ENCODE measurements at places on chromosomes 3 and 15.

GRCh38 chr3:61936344-61936937, 375.1 kb downstream of the PTPRG start:
- peak; percentile 31 for DNase-seq

DNA sequence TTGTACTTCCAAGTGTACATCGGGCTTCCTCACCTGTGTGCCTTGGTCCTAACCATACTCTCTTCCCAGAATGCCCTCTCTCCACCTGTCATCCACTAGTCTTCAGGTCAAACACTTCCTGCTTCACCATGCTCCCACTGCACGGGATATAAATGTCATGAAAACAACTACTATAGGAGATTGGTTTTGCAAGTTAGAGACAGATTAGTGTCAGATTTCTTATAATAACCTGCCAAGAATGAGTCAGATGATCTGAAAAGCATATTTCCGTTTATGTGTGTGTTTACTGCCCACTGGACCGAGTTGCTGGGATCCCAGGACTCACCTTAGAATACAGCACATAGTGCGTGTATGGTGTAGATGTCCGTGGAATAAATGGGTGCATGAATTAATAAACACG, 21.4 kb downstream of the PLA1A start:
- no peak for DNase-seq

GRCh38 chr3:21944251-21944650, 193.2 kb upstream of the ZNF385D start:
- DNase-seq: no peak

DNA sequence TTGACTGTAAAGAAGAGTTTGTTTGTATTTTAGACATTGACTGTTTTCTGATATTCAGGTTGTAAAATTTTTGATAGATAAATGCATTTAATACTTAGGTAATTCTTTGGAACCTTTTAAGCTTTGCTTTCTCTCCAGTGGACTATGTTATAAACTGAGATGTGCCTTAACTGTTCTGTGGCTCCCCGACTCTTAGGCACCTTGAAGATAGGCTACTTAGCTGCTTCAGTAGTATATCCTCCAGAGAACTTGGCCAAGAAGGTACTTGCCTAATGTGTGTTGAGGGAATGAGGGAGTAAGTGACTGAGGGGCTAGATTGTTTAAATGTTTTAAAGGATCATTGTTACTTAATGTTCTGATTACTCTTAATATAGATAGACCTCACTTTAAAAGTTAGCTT, 141.3 kb upstream of the LRRFIP2 start:
- DNase-seq: peak; percentile 8

- DNase-seq: no peak
Observed at GRCh38 chr3:114452937-114453336, 159.1 kb downstream of the TIGIT start.

GRCh38 chr15:44719293-44719999, 8.1 kb downstream of the B2M start:
- no peak for DNase-seq

DNA sequence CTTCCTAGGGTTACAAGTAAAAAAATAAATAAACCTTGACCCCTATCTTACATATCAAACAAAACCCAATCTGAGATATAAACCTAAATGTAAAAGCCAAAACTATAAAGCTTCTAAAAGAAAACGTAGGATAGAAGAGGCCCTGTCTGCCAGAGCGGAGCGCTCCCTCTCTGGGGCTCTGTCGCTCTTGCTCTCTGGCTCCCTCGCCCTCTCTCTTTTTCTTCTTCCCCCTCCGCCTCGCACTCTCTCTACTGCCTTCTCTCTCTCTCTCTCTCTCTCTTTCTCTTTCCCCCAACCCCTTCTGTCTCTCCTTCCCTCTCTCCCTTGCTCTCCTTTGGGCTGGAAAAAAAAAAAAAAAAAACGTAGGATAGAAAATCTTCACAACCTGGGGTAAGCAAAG, 21.6 kb downstream of the RYK start:
- no peak for DNase-seq

DNA sequence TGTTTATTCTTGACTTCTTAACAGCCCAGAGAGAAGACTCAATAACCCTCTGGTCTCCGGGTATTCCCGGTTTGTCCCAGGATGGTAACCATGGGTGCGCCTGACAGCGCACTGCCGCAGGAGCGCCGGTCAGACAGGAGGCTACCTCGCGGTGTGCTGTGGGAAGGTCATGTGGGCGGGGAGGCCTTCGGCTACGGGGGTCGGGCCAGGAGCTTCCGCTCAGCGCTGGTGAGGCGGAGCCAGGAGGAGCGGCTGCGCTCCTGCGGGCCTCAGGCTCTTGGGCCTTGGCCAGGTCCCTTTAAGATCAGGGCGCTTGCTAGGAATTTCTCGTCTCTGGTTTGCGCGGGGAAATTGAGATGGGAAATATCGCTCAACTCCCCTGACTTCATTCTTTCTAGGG, 182.3 kb upstream of the NDN start:
- DNase-seq: no peak

- no peak for DNase-seq
Observed at GRCh38 chr15:51307811-51308210, 30.6 kb downstream of the CYP19A1 start.

DNA sequence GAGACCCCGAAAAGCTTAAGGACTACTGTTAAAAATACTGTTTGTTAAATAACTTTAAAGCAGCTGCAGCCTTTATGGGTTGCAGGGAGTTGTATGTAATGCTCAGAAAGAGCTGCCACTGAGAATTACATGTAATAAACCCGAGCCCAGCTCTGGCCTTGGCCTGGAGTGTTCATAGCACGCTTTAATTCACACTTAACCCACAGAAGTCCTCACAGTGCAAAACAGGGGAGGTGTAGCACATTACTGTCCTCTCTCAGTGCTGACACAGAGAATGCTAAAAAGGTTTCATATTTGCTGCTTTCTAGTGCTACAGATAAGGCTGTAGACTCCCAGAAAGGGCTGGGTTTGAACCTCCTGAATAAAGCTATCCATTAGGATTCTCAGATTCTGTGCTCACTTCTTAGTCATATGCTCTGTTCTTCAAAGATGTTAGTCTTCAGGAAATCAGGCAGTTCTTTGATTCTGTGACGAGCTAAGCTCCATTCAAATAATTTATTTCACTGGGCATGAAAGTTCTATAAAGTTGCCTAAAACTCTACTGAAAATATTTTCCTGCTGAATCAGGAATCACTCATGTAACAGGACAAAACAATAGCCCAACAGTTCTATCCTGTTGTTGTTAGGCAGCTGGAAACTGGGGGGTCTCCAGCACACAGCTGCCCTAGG, 108.0 kb downstream of the SENP2 start:
- DNase-seq: no peak

DNA sequence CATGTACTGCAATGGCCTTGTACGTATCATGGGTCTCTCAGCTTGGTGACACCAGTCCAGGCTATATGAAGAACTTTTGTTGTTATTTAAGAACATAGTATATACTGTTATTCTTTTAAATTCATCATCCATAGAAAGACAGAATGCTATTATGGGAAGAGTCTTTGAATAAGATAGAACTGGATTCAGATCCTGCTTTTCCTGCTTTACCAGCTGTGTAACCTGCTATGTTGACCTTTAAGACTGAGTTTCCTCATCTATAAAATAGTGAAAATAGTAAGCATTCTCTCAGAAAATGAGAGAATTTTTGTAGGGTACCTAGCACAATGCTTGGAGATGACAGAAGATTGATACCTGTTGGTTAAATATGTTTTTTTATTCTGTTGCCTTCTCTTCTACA, 204.1 kb upstream of the TBL1XR1 start:
- no peak for DNase-seq

DNA sequence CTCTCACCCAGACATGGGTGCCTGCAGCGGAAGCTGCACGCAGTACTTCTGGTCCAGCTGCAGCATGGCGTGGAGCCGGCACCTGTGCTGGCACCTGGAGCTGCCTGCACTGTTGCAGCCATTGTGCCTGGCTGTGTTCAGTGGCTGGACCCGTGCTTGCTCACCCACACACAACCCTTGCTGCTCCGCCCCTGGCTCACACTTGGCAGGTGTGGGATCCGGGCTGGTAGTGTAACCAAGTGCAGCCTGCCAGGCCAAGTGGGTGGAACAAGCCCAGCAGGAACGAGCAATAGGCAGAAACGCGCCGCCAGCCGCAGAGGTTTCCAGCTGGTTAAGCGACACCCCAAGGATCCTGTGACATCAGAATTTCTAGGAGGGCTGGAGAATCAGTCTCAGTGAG, 11.2 kb upstream of the SCAPER start:
- no peak for DNase-seq

- no peak for DNase-seq
Observed at GRCh38 chr15:100255644-100256043, 86.1 kb downstream of the ADAMTS17 start.

GRCh38 chr3:71723452-71724170, 1.6 kb downstream of the EIF4E3 start:
- DNase-seq: no peak

GRCh38 chr3:148735597-148735996, 37.9 kb downstream of the AGTR1 start:
- no peak for DNase-seq

GRCh38 chr3:44104668-44105321, 136.9 kb upstream of the TOPAZ1 start:
- DNase-seq: no peak

DNA sequence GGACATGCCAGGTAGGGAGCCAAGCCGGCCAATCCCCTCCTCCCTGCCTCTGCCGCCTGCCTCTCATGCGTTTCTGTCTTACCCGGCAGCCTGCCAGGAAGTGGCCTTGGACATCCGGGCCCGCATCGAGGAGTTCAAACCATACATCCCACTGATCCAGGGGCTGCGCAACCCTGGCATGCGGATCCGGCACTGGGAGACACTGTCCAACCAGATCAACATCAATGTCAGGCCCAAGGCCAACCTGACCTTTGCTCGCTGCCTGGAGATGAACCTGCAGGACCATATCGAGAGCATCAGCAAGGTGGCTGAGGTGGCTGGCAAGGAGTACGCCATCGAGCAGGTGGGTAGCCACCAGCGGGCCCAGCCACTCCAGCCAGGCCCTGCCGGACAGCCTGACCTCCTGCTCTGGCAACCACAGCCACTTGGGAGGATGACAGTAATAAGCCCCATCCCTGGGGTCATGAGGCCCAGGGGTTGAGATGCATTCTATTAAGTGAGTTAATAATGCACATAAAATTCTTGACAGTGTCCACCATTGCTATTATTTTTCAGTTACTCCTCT, 37.3 kb downstream of the DNAH1 start:
- DNase-seq: no peak

DNA sequence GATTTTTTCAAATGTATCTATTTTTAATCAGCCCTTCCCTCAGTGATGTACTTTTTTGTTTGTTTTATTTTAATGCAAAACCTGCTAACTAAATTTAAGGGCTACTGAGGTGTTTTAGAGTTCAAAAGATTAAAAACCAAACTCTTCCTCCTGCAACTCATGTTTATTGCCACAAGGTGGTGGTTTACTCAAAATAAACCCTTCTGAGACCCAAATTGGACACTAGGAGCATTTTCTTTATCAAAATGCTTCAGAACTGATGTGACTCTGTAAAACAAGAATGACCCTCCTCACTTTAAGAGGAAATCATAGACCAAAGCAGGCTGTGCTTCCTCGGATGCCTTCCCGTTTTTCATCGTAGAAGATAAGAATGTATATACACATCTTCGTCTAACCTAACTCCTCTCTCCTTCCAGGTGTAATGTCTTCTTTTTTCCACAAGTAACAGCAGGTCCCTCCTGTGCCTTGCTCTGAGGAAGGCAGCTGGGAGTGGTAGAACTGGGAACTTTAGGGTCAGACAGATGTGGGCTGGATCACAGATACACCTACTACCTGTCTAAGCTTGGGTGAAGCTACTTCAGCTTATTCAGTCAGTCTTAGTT, 2.9 kb upstream of the NME9 start:
- DNase-seq: peak; percentile 26

GRCh38 chr15:25939122-25939521, 76.0 kb upstream of the ATP10A start:
- no peak for DNase-seq

DNA sequence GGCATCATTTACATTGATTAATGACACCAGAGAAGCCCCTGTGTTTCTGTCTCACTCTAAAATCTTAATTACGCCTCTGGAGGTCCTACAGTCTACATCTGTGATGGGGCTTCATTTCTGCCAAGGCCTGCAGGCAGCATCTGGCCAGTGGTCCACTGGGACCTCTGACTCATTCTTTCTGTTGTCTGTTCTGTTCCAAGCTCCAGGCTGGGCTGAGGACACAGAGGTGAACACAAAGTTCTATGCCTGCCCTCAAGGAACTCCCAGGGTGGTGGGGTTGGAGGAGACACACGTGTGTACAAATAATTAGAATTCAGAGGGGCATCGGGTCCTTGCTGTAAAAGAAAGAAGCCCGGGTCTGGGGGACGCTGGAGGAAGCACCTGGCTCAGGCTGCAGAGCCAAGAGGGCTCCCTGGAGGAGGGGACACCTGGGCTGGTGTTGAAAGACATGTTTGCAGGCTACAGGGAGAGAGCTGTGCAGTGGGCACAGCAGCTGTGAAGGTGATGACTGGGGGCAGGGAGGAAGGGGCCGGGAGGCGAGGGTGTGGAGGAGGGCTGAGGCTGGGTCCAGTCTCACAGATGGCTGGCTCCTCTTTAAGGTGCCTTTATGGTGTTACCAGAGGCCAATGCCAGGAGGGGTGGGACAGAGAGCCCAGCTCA, 103.3 kb upstream of the PRR23E start:
- DNase-seq: no peak

- DNase-seq: no peak
Observed at GRCh38 chr3:76938962-76939361, 100.9 kb upstream of the ROBO2 start.

- no peak for DNase-seq
Observed at GRCh38 chr15:87949575-87950223, 306.8 kb downstream of the NTRK3 start.

DNA sequence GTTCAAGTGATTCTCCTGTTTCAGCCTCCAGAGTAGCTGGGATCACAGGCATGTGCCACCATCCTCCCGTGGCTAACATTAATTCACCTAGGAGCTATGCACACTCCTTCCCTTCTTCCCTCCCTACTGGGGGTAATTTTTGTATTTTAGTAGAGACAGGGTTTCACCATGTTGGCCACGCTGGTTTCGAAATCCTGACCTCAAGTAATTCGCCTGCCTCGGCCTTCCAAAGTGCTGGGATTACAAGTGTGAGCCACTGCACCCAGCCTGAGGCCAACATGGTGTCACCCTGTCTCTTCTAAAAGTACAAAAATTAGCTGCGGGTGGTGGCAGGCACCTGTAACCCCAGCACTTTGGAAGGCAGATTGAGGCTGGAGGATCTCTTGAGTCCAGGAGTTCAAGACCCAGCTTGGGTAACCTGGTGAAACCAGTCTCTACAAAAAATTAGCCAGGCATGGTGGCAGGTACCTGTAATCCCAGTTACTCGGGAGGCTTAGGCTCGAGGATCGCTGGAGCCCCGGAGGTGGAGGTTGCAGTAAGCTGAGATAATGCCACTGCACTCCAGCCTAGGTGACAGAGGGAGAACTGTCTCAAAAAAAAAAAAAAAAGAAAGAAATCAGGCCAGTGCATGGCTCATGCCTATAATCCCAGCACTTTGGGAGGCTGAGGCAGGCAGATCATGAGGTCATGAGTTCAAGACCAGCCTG, 6.1 kb downstream of the RNU5B-1 start:
- no peak for DNase-seq

Data from erythroblast (primary cell).